Sciatic nerve (tissue), 2 donors: ENCODE measurements at places on chromosomes 5 and 9.

GRCh38 chr9:128163523-128164306, 3.6 kb downstream of the BBLN start:
- DNase-seq: no peak

DNA sequence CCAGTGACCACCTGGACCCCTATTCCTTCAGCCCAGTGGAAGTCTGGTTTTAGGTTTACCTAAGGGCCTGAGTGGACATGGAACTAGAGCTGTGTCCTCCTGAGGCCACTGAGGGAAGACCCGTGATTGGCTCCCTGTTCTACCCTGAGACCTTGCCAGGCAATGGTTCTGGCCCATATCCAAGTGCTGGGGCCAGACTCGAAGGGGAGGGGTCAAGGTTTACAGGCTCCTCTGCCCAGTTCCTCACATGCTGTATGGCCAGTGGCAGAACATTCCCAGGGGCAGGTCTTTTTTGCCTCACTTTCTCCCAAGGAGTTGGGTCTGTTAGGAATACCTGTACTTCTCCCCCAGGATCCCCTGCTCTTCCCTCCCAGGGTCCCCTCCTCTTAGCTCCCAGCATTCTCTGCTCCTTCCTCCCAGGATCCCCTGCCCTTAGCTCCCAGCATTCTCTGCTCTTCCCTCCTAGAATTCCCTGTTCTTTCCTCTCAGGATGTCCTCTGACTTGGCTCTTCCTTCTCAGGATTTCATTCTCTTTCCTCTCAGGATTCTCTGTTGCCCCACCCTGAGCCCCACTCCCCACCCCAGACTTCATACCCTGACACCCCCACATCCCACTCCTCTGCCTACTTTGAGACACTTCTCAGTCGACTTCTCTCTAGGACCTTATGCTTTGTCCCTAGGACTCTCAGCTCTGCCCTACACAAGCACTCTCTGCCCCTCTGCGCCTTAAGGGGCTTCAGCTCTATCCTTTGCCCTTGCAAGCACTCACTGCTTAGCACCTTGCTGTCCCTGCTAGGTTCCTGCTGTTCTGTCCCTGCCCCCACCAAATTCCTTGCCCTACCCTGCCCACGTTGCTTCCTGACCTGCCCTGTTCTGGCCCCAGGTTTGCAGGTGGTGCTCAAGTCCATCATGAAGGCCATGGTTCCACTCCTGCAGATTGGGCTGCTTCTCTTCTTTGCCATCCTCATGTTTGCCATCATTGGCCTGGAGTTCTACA, 36.5 kb downstream of the CACNA1B start:
- DNase-seq: no peak

- DNase-seq: no peak
Observed at GRCh38 chr5:122154910-122155309, 25.6 kb downstream of the ZNF474 start.

- no peak for DNase-seq
Observed at GRCh38 chr9:9792144-9792857, 820.5 kb downstream of the PTPRD start.

DNA sequence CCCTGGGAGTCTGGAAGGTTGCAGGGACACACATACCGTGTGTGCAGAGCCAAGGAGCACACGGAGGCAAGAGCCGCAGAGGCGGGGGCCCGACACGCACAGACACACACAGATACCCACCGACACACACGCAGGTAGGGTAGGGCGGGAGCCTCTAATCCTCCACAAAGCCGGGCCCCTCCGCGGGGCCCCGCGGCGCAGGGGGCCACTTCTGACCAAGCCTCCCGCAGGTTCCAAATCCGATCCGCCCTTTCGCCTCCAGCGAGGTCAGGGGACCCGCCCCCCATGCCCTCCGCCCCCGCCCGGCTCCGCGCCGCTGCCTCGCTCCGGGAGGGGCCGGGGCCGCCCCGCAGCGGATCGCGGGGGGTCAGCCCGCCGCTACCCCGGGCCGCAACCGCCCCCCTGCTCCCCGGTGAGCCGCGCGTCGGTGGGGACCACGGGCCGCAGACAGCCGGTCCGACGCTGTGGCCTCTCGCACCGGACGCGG, 1.4 kb upstream of the LMX1B start:
- no peak for DNase-seq

GRCh38 chr9:18126831-18127498, 347.0 kb upstream of the ADAMTSL1 start:
- DNase-seq: no peak

GRCh38 chr5:178286226-178287090, 53.9 kb upstream of the PHYKPL start:
- no peak for DNase-seq

GRCh38 chr5:92508271-92508670, 1072.7 kb downstream of the NR2F1-AS1 start:
- no peak for DNase-seq

DNA sequence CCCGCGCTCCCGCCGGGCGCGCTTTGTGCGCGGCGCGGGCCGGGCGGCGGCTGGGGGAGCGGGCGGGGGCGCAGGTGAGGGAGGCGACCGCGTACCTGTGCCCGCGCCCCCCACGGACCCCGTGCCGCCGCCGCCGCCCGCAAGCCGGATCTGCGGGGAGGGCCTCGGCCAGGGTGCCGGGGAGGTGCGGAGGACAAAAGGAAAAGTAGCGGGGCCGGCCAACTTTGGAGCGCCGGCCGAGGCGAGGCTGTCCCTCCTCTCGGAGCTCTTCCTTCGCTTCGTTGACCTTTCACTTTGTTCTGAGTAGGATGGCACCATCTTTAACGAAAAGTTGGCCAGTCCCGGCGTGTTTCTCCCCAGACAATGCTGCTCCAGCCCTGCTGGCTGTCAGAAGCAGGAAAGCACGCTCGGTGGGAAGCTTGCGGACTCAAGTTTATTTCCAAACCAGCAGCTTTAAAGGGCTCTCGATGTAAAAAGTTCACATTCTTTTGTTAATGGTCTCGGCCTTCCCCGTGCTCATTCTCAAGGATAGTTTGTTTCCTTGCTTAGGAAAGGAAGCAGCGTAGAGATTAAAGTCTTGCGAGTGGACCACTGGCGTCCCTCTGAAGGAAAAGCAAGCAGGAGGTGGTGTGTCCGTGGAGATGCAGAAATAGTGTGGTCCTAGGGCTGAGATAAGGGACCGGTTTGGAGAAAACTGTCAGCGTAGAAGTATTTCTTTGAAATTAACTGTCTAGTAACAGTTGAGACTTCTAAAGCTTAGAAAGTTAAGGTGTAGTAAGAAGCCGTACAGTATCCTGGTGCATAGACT, 639 bp downstream of the EHMT1 start:
- peak; percentile 69 for DNase-seq

- DNase-seq: no peak
Observed at GRCh38 chr5:1878050-1878849, 4.5 kb downstream of the IRX4 start.

- no peak for DNase-seq
Observed at GRCh38 chr5:143372187-143372829, 31.2 kb downstream of the NR3C1 start.

- DNase-seq: no peak
Observed at GRCh38 chr9:123335193-123335985, 20.6 kb upstream of the CRB2 start.

- DNase-seq: no peak
Observed at GRCh38 chr9:97874624-97875023, 21.6 kb downstream of the FOXE1 start.

- no peak for DNase-seq
Observed at GRCh38 chr5:31407921-31408693, 123.8 kb downstream of the DROSHA start.

DNA sequence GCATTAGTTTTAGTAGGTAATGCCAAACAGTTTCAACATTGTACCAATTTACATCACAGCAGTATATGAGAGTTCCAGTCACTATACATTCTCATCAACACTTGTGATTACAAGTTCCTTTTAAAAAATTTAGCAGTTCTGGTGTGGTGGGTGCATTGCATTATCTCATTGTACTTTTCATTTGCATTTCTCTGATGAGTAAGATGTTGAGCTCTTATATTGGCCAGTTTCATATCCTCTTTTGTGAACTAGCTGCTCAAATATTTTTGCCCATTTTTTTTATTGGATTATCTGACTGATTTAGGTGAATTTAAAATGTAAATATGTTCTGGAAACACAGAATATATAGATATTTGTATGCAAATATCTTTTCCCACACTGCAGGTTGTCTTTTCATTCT, 160.9 kb upstream of the NR3C1 start:
- DNase-seq: no peak

DNA sequence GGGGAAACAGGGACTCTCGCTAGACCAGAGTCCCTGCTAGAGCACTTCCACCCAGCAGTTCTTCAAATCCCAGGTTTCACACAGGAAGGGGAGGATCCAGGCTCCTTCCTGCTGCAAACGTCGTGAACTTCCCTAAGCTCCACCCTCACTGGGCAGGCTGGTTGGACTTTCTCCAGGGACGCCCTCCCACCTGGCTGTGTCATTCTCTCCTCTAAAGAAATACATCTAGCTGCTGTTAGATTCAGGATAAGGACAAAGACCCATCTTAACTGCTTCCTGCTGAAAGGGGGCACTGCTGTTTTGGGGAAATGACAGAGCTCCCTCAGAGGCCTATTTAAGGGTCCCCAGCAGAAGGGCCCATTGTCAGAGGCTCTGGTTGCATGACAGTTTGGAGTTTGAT, 230.7 kb downstream of the SEMA6A start:
- no peak for DNase-seq

GRCh38 chr5:72510610-72511181, 3.5 kb upstream of the ZNF366 start:
- peak; percentile 62 for DNase-seq

DNA sequence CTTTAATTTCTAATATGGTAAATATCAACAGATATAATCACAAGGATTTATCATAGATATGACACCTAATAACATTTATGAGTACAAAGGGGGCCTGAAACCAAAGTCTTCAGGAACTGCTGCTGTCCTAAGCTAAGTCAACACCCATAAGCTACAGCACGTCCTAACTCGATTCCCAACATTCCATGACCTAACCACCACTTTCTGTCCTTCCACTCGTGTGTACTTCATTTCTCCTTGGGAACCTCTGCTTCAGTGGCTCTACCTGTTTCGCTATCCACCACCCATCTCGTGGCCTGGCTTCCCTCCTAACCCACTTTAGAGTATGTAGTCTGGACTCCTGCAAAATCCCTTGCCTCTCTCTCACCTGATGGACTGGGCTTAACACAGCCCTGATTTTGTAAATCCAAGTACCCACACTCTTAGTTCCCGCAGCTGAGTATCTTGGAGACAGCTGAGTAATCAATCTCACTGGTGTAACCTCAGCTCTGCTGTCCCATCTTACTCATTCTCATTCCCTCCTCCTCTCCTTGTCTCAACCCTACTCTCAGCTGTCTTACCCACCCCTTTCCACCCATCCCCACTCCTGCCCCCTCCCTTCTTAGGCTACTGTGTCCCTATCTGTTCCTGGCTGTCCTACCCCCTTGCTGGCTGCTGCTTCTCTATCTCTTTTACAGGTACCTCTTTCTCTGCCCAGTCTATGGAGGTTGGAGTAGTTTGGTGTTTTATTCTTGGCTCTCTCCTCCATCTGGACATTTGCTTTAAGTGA, 101.8 kb downstream of the MAST4 start:
- no peak for DNase-seq

DNA sequence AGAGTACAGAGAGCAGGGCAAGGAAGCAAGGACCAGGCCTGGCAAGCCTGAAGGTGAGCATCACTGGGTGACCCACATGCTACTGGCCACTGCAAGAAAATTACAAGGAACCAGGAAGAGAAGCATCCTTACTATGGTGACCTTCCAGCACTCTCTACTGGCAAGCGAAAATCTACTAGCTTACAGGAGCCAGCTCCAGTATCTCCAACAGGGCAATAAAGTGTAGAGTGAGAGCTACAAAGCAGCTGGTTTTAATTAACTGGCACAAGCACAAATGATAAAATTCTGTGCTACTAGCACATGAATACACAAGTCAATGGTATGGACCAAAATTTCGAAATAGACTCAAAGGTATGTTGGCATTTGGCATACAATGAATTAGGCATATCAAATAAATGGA, 113.3 kb upstream of the CAST start:
- no peak for DNase-seq

- no peak for DNase-seq
Observed at GRCh38 chr5:90022711-90023053, 386.9 kb downstream of the CETN3 start.

GRCh38 chr9:89352451-89352850, 34.2 kb downstream of the SECISBP2 start:
- DNase-seq: no peak

- no peak for DNase-seq
Observed at GRCh38 chr5:179620293-179620692, 3.2 kb downstream of the HNRNPH1 start.

- peak; percentile 91 for DNase-seq
Observed at GRCh38 chr9:107425101-107426025, 64.2 kb downstream of the KLF4 start.

DNA sequence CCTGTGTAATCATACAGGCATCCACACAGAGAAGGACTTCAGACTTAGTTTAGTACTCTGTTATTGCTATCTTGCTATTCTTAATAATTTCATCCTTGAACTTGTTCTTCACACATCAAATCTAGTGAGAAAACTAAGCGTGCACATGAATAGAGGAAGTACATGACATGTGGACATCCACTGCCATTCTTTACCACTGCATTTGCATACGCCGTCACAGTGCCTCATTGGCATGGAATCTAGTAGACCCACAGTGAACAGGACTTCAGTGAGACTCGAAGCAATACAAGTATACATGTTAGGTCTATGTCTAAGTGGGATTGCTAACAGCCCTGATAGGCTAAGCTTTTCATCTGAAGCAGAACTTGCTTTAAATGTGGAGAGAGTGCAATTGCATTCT, 592.1 kb downstream of the TLE4 start:
- no peak for DNase-seq

DNA sequence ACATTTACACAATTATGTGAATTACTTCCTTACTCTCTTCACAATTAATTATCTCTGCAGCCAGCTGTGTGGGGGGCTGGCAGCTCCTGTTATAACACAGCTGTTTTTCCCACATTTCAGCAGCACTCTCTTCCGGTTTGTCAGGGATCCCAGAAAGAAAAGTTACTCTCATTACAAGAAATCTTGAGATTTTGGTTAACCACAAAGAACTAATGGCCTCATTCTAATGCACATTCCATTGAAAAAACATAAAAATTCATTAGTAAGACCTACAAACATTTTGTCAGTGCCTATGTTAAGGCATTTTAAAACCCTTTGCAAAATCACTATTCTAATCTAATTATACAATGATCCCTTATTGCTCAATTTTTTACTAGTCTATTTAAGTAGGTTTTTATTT, 64.1 kb downstream of the PDE4D start:
- DNase-seq: no peak

GRCh38 chr5:176541338-176542134, 4.3 kb upstream of the RNF44 start:
- DNase-seq: peak; percentile 76

GRCh38 chr5:995318-995717, 13.3 kb upstream of the NKD2 start:
- peak; percentile 33 for DNase-seq

GRCh38 chr9:98625728-98626127, 83.0 kb downstream of the GABBR2 start:
- DNase-seq: no peak

GRCh38 chr5:95424526-95424925, 33.4 kb downstream of the FAM81B start:
- no peak for DNase-seq

- no peak for DNase-seq
Observed at GRCh38 chr9:110752766-110753165, 84.2 kb downstream of the MUSK start.
